Esophagus squamous epithelium (tissue), 5 donors: ENCODE measurements at places on chromosomes 4 and X.

GRCh38 chr4:188190461-188190860 is 51.2 kb downstream of the TRIML1 start:
- H3K36me3 ChIP-seq, result no peaks in the 10 kb centered on the region
- no peaks in the 10 kb centered on the region for H3K27me3 ChIP-seq
- no peaks in the 10 kb centered on the region for H3K4me1 ChIP-seq
- no peak for DNase-seq
- H3K27ac ChIP-seq, result no peak overlapping the region

DNA sequence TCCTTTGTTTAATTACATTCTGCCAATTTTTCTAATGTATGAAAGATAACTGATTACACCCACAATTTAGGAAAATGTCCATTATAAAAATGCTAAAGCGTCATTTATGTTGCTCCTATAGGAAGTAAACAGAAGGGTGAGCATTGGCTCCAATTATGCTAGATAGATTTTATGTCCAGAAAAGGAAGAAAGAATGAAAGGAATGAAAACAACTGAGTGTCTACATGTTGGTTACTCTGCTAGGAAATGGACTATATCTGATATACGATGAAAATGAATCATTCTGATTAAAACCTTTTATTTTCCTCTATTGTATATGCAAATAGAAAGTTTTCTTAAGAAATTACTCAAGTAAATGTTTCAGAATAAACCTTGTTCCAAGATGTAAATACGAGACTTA is 1.6 kb downstream of the ENAM start:
- H3K4me1 ChIP-seq, result peaks cover 3% of the 10 kb centered on the region
- no peak overlapping the region for H3K27ac ChIP-seq
- no peaks in the 10 kb centered on the region for H3K36me3 ChIP-seq

GRCh38 chr4:48340276-48340964 is 909 bp upstream of the SLAIN2 start:
- no peak for DNase-seq
- H3K4me3 ChIP-seq, result peak overlapping the region; percentile 96
- peaks cover 82% of the 10 kb centered on the region for H3K4me1 ChIP-seq
- peak overlapping the region; percentile 97 for H3K27ac ChIP-seq
- H3K36me3 ChIP-seq, result no peaks in the 10 kb centered on the region
- no peaks in the 10 kb centered on the region for H3K27me3 ChIP-seq

- no peaks in the 10 kb centered on the region for H3K4me1 ChIP-seq
- no peaks in the 10 kb centered on the region for H3K27me3 ChIP-seq
- no peak overlapping the region for H3K4me3 ChIP-seq
- H3K27ac ChIP-seq, result no peak overlapping the region
- no peak for DNase-seq
Observed at GRCh38 chr4:83473423-83473822, 11.5 kb downstream of the ABRAXAS1 start.

DNA sequence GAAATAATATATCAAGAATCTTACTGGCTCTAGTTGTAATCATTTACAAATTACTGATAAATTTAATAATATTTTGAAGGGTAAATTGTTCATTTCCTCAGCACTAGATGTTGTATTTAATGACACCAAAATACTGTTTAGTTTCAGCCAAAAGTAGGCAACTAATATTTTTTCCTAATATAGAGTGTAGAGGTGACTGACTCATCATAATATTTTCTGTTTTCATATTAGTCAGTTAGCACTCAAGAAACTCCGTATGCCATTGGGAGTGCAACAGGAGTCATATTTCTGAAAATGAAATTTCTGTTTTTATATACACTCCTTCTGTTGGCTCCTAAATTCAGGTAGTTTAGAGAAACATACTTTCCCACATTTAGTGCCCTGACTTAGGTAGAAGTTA is 36.6 kb upstream of the PTPN13 start:
- H3K36me3 ChIP-seq, result no peaks in the 10 kb centered on the region
- H3K27ac ChIP-seq, result peak overlapping the region; percentile 72
- H3K4me3 ChIP-seq, result no peak overlapping the region

DNA sequence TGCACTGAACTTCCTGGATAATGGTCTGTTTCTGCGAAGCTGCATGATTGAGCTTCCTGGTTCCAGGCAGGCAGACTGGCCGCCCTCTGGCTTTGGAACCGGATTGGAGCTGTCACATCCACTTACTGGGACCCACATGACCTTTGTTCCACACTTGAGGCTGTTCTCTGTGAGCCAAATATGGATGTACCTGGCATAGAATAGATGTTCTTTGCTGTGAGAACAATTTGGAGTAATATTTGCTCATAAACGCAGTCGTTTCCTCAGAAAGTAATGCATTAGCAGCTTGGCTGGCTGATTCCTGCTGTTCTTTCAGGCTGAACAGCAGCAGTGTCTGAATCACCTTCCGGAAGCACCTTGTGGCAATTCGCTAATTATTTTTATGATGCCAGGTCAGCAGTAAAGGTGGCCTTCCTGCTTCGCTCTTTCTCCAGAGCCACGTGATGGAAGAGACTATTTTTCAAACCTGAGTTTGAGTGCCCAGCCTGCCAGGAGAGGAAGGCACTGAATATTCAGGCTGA is 78.1 kb upstream of the BOD1L1 start:
- peaks cover 5% of the 10 kb centered on the region for H3K4me1 ChIP-seq
- no peaks in the 10 kb centered on the region for H3K27me3 ChIP-seq
- peak; percentile 3 for DNase-seq
- H3K4me3 ChIP-seq, result peak overlapping the region; percentile 8
- H3K27ac ChIP-seq, result peak overlapping the region; percentile 68

DNA sequence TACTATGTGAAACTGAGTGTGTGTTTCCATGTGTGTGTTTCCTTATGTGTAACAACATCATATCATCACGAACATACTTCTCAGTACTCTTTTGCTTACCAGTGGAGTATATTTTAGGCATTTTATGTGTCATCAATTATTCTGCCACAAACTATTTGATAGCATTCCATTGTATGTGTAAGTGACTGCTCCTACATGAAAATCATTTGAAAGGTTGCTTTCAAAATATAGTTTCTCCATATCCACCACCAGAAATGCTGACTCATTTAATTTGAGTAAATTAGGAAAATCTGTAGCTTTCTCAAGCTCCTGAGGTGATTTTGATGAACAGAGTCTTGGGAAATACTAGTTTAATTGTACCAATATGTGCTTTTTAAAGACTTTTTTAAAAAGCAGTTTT is 376.2 kb downstream of the PCDH18 start:
- H3K4me1 ChIP-seq, result no peaks in the 10 kb centered on the region
- H3K27me3 ChIP-seq, result no peaks in the 10 kb centered on the region
- H3K27ac ChIP-seq, result no peak overlapping the region

DNA sequence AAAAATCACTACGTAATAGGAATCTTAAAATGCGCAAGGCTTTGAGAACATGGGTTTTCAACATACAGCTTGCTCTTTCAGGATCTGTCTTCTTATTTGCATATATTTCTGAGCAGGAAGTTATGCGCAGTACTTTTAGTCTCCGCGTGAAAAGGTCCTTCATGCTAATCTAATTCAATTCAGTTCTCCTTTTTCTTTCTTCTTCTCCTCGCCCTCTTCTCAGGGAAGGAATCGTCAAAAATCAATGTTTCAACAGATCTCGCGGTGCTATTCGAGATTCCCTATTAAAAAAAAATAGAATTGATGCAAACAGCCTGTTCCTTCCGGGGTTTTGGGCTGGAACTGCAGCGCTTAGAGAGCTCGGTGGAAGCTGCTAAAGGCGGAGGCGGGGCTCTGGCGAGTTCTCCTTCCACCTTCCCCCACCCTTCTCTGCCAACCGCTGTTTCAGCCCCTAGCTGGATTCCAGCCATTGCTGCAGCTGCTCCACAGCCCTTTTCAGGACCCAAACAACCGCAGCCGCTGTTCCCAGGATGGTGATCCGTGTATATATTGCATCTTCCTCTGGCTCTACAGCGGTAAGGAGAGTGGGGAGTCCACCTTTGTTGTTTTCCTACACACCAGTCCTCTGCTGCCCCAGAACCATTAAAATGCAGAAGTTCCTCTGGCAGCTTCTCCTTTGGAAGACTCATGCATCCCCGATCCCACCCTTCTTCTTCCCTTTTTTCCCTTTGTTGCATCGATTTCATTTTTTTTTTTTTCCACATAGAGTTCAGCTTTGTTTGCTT is at the start of the genes HMGN5 and SH3BGRL:
Gene HMGN5 (minus strand): TSS at position 243 of the 785 bp plus-strand sequence. CDS start 80,364 bp downstream, outside the sequence.
Gene SH3BGRL (plus strand): TSS at position 432 of the 785 bp plus-strand sequence. CDS start 99 bp downstream, at position 531.
- H3K27ac ChIP-seq, result peak within 1 kb of the TSS; percentile 73
- DNase-seq, result peak; percentile 8
- peak within 1 kb of the TSS; percentile 41 for H3K4me3 ChIP-seq

DNA sequence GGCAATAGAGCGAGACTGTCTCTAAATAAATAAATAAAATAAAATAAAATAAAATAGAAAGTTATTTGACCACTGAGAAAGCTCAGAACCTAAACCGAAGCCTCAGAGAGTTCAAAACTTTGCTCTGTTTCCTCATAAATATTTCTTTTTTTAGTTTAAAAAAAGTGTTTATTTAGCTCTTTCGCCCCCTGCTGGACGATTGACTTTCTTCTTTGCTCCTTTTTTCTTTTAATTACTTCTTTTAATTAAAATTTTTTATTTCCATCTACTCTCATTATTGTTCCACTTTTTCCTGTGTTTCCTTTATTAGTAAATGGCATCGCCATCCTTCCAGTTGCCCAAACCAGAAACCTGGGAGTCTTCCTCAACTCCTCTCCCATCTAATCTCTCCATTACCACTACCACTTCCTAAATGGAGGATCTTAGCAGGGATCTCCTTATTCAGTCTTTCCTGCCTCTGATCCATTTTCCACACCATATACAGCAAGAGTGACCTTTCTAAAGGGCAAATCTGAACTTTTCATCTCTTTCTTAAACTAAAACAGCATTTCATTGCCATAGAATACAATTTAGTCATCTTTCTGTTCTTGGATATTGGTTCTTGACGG is 728 bp upstream of the IL13RA2 start:
- no peaks in the 10 kb centered on the region for H3K36me3 ChIP-seq
- no peaks in the 10 kb centered on the region for H3K27me3 ChIP-seq
- H3K4me1 ChIP-seq, result no peaks in the 10 kb centered on the region

GRCh38 chr4:186587416-186588018 is 32.1 kb upstream of the MTNR1A start:
- DNase-seq, result no peak
- H3K36me3 ChIP-seq, result peaks cover 34% of the 10 kb centered on the region
- no peaks in the 10 kb centered on the region for H3K27me3 ChIP-seq

- peaks cover 5% of the 10 kb centered on the region for H3K36me3 ChIP-seq
- peaks cover 28% of the 10 kb centered on the region for H3K4me1 ChIP-seq
- no peak overlapping the region for H3K27ac ChIP-seq
- no peak overlapping the region for H3K4me3 ChIP-seq
- no peak for DNase-seq
- H3K27me3 ChIP-seq, result no peaks in the 10 kb centered on the region
Observed at GRCh38 chr4:118740869-118741268, 55.7 kb downstream of the METTL14 start.

DNA sequence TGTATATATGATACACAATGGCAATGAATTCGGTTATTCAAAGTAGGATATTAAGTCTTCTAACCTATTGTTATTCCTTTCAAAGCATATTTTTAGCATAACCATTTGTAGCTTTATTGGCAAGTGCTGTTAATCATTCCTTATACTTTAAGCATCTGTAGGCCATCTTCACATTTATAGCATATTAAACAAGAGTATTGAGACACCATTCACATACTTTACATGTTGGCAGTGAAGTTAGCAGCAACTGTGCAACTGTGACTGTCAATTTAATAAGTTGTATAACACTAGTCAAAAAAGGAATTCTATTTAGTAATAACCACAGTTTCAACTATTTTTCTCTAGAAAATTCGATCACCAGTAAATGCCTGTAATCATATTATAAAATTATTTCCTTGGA is 107.3 kb upstream of the MYOZ2 start:
- H3K36me3 ChIP-seq, result peaks cover 6% of the 10 kb centered on the region
- H3K4me3 ChIP-seq, result peak overlapping the region; percentile 39
- no peaks in the 10 kb centered on the region for H3K27me3 ChIP-seq
- peaks cover 26% of the 10 kb centered on the region for H3K4me1 ChIP-seq

GRCh38 chr4:7968262-7968896 is 28.7 kb upstream of the AFAP1 start:
- peak overlapping the region; percentile 23 for H3K27ac ChIP-seq
- no peak overlapping the region for H3K4me3 ChIP-seq
- H3K4me1 ChIP-seq, result peaks cover 45% of the 10 kb centered on the region
- no peaks in the 10 kb centered on the region for H3K27me3 ChIP-seq
- no peak for DNase-seq

- no peaks in the 10 kb centered on the region for H3K36me3 ChIP-seq
- no peak for DNase-seq
- H3K27me3 ChIP-seq, result no peaks in the 10 kb centered on the region
- no peak overlapping the region for H3K27ac ChIP-seq
- peaks cover 44% of the 10 kb centered on the region for H3K4me1 ChIP-seq
- H3K4me3 ChIP-seq, result no peak overlapping the region
Observed at GRCh38 chr4:15035159-15035558, 32.9 kb downstream of the CPEB2 start.

GRCh38 chr4:188822698-188823097 is 683.5 kb downstream of the TRIML1 start:
- DNase-seq, result no peak
- H3K4me3 ChIP-seq, result no peak overlapping the region
- H3K27me3 ChIP-seq, result no peaks in the 10 kb centered on the region
- no peaks in the 10 kb centered on the region for H3K4me1 ChIP-seq
- H3K27ac ChIP-seq, result no peak overlapping the region

- H3K4me1 ChIP-seq, result no peaks in the 10 kb centered on the region
- H3K4me3 ChIP-seq, result no peak overlapping the region
- H3K27ac ChIP-seq, result no peak overlapping the region
- DNase-seq, result no peak
- H3K27me3 ChIP-seq, result no peaks in the 10 kb centered on the region
Observed at GRCh38 chr4:94038195-94038594, 169.5 kb upstream of the SMARCAD1 start.

DNA sequence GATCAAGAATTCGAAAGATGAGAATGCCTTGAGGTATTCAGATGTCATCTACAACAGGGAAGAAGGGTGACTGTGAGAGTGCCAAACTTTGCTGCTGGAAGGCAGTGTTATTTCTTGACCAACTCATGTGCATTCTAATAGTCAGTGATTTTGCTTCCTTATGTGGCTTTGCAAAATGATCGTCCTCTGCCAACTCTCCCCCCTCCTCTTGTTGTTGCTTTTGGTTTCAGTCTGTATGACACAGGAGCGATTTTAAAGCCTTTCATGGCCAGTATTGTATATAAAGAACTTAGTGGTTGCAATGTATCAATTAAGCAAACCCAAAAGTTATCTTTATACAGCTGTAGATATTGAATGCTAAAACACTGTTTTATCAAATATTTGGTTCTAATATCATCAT is 379.1 kb downstream of the IL1RAPL1 start:
- no peak overlapping the region for H3K4me3 ChIP-seq
- no peak for DNase-seq
- H3K27me3 ChIP-seq, result no peaks in the 10 kb centered on the region
- H3K4me1 ChIP-seq, result no peaks in the 10 kb centered on the region
- no peaks in the 10 kb centered on the region for H3K36me3 ChIP-seq

- no peaks in the 10 kb centered on the region for H3K27me3 ChIP-seq
- no peaks in the 10 kb centered on the region for H3K36me3 ChIP-seq
- H3K4me3 ChIP-seq, result no peak overlapping the region
- no peak overlapping the region for H3K27ac ChIP-seq
- no peak for DNase-seq
Observed at GRCh38 chr4:165522050-165522449, 143.2 kb downstream of the CPE start.
